Epithelial cell of prostate (primary cell): ENCODE measurements at places on chromosomes 3 and 15.

DNA sequence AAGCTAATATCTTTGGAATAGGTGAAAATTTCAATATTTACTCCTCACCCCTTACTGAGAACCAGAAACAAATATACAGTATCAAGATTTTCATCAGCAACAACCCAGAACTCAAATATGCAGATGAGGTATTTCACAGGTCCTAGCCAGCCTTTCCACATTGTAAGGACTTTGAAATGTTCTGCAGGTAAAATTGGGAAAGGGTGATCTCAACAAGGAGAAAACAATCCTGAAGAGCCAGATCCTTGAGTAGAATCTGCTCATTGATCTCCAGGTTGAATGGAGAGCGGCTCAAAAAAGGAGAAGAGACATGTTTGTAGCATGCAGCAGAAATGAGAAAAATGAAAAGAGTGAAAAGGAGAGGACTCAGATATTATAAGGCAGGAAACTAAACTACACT is 493.3 kb upstream of the NAALADL2 start:
- no peak for DNase-seq

DNA sequence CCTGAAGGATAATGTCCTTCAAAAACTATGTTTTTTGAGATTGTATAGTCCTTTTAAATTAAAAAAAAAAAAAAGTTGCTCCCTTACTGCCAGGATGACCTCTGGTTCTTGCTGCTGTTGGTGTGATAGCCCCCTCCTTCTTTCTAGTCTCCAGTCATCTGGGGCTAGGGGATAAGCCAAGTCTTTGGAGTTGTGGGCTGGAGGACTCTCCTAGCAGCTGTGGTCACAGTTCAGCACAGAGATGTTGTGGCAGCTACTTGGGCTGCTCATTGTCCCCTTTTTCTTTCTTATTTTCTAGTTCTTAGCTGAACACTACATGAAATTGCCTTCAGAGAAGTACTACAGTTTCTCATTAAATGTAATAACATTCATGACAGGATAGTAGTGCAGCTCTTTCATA is 39.2 kb upstream of the APH1B start:
- no peak for DNase-seq

- DNase-seq = no peak
Measured at GRCh38 chr3:38084334-38085310, 45.6 kb downstream of the DLEC1 start.

- no peak for DNase-seq
Measured at GRCh38 chr3:50674349-50675178, at the start of gene DOCK3. TSS of gene DOCK3 (plus strand) at chr3:50674927. CDS start at chr3:50675264, 337 bp downstream.

DNA sequence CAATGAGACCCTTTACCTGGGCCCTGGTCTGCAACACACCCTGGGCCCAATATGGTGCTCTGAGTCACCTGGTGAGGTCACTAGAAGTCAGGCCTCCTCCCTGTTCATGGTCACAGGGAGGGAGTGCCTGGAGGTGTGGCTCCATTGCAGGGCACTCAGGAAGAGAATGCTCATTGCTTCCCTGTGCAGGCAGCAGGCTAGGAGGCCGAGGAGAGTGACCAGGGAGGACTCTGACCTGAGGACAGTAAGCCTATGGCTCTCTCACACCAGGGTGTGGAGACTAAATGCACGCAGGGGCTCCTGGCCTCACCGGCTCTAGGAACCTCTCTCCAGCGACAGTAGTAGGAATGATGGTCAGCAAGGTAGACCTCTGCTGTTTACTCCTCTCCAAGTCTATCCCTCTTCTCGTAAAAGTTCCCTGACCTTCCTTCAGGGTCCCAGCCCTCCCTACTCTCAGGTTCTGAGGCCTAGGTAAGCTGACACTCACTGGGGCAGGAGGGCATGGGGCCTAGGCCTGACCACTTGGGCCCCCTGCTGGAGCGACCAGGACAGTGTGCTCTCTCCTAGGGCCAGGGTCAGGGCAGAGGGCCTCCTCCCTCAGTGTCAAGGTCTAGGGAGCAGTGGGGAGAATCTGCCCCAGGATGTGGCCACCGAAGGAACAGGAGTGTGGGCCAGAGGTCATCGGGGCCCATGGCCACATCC is 9.6 kb upstream of the SLCO2A1 start:
- no peak for DNase-seq

DNA sequence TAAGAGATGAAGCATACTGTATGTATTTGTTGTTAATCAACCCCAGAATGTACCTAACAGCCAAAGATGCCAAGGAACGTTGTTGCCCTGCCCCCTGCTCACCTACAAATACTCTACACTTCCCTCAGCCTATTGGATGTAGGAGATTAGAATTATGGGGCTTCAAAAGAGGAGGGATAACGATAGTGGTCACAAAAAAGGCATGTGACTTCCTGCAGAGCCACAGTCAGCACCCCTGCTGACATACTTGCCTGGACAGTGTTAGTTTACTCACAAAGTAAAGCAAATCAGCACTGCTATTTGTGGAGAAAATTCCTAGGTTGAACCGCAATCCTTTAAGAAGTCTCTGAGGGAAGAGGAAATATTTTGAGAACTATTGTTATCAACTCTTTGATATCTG is 37.9 kb downstream of the PARP15 start:
- no peak for DNase-seq

DNA sequence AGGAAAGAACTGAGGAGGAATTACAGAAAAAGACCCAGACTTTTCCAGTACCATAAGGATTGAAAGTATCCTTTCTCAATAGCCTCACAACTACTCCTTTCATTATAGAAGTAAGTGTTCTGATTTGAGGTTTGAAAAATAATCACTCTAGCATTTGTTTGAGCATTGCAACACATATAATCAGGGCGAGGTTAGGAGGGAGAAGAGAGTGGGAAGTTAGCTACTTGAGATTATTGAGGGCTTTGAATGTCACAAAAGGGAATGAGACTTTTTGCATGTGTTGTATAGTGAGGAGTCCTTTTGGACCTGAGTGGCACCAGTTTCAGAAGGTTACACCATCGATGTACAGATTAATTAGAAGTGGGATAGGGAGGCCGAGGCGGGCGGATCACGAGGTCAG is 65.2 kb upstream of the TNIK start:
- no peak for DNase-seq

DNA sequence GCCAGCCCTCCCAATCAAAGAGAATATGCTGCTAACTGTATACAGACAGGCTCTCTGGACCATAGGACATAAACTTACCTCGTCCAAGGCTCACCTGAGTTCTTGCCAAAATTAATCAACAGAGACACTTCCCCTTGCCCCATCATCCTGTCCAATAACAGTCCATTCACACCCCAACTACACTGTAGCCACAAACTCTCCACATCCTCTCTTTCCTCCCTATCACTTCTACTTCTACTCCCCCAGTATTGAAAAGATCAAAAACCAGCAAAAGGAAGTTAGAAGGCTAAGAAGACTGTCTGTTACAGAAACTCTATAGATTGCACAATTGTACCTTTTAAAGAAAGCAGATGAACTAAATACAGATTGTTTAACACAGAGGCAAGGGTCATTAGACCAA is 133.5 kb upstream of the STT3B start:
- no peak for DNase-seq

GRCh38 chr15:32908135-32908801 is 190.5 kb downstream of the GREM1 start:
- DNase-seq = no peak

- no peak for DNase-seq
Measured at GRCh38 chr15:66663664-66664063, 38.4 kb upstream of the SMAD6 start.

- DNase-seq = peak; percentile 79
Measured at GRCh38 chr3:159169828-159170227, 368.0 kb downstream of the MFSD1 start.

DNA sequence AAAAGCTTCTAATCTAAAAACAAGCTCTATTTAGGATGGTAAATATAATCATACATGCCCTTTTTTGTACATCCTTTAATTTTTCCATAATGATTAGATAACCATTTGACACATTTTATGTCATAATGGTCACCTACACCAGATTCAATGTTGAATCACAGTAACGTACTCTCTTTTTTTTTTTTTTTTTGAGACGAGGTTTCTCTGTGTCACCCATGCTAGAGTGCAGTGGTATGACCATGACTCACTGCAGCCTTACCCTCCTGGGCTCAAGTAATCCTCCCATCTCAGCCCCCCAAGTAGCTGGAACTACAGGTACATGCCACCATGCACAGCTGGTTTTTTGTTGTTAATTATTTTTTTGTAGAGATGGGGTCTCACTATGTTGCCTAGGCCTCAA is 49.2 kb downstream of the PROS1 start:
- DNase-seq = no peak

DNA sequence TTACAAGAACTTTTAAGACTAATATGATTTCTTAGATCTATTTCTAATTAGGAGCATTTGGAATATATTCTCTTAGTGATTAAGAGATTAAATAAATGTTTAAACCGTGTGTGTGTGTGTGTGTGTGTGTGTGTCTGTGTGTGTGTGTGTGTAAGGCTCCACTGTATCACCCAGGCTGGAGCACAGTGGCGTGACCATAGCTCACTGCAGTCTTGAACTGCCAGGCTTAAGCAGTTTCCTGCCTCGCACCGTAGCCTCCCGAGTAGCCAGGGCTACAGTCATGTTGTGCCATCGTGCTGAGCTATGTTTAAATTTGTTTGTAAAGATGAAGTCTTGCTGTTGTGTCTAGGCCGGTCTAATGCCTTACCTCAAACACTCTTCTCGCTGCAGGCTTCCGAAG is 109.4 kb downstream of the KLHL25 start:
- DNase-seq = no peak

- no peak for DNase-seq
Measured at GRCh38 chr15:29380466-29380865, 110.8 kb upstream of the NSMCE3 start.

- no peak for DNase-seq
Measured at GRCh38 chr3:7700539-7700938, 801.1 kb upstream of the LMCD1 start.

GRCh38 chr3:166199491-166199890 is 362.3 kb upstream of the BCHE start:
- no peak for DNase-seq

DNA sequence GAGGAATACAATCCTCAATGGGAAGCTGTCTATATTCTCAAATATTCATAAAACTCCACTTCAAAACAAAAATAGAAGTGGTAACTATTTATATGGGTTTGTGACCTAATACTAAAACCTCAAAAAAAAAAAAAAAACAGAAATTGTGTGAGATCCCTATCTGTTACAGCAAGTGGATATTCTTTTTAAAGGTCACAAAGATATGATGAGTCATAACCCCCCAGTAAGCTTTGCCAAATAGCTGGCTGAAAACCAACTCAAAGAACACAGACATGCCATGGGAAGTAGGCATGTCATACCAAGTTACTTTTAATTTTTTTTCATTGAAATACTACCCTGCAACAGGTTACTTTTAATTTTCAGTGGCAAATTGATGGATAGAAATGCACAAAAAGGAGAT is 62.5 kb downstream of the CBLB start:
- no peak for DNase-seq

GRCh38 chr15:79160211-79160610 is 69.6 kb upstream of the RASGRF1 start:
- DNase-seq = no peak

- DNase-seq = no peak
Measured at GRCh38 chr3:153679714-153680113, 441.5 kb upstream of the ARHGEF26 start.

DNA sequence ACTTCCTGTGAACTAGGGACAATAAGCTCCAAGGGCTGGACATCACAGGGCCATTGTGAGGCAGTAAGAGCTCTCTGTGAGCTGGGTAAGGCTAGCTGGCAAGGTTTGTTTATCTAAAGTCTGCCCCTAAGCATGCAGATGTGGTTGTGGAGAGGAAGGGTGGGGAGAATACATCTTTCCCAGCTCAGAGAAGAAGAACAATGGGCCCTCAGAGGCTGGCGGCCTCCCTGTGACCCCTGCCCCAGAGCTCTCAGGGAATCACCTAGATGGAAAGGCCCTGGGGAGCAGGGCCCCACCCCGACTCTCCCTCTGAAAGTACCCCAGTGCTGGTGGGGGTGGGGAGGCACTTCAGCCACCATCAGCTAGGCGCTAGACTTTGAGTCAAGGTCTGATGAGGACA is 4.3 kb upstream of the AP3B2 start:
- no peak for DNase-seq

DNA sequence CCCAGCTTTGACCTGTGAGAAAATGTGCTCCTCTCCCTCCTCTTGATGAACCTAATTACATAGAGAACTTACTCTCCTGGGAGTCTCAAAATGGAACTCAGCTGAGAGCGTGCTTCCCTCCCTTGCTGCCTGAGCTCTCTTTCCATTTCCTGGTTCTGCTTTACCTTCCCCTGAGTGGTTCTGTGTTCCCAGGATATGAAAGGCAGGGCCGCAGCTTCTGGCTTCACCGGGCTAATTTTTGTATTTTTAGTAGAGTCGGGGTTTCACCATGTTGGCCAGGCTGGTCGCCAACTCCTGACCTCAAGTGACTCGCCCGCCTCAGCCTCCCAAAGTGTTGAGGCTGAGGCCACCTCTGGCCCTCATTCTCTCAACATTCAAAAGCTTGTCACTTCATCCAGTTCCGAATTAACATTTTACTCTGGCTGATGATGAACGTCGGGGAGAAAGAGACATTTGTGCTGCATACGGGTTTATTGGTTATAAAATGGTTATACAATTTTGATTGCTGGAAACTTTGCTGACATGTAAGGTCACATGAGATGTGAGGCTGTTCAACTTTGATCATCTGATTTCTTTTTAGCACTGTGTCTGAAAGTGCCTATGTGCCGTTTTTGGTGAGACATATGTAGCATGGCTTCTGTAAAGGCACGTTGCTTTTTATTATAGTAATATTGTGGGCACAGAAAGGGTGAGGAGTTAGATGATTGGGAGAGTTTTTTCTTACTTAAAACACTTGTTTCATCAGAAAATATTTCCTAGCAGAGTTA is 6.6 kb downstream of the PLS1 start:
- no peak for DNase-seq

DNA sequence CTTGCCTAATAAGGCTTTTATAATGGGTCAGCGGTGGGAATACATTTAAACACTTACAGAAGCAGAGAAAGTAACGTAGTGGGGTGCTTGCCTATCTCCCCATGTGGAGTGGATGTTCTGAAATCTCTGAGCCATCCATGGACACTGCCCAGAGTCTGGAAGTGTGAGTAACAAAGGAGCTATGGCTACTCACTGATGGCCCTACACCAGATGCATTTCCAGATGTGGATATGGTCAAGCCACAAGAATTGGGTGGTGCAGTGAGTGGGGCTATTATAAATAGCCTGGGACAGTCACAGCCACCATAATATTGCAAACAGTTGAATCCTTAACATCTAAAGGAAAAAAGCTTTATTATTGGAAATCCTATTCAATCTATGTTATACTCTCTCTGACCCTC is 96.6 kb downstream of the CGNL1 start:
- no peak for DNase-seq

GRCh38 chr3:151259664-151260063 is 18.7 kb downstream of the P2RY14 start:
- DNase-seq = no peak

DNA sequence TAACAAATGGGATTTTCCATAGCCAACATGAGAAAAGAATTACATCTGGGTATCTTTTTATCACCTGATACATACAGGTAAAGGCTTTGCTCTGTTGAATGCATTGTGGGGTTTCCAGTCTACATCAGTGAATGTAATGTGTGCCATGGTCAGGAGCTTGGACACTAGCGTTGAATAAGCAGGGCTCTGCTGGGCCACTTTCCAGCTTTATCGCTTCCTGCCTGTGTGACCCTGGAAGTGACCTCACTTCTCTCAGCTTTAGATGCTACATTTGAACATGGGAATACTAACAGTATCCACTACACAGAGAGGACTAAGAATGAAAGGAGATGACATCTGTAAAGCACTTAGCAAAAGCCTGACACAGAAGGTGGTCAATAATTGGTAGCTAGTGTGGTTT is 40.1 kb downstream of the TTC23 start:
- no peak for DNase-seq

- DNase-seq = no peak
Measured at GRCh38 chr15:94021621-94022320, 209.6 kb upstream of the MCTP2 start.
